ENCODE measurements at places on chromosomes 3 and 15.

GRCh38 chr3:28042707-28043106 is 198.7 kb upstream of the CMC1 start:
- DNase-seq, result no peak

- peak; percentile 62 for DNase-seq
Measured at GRCh38 chr3:111069974-111070771, 1.4 kb upstream of the NECTIN3 start.

GRCh38 chr3:42532229-42532628 is 29.8 kb downstream of the VIPR1 start:
- no peak for DNase-seq

DNA sequence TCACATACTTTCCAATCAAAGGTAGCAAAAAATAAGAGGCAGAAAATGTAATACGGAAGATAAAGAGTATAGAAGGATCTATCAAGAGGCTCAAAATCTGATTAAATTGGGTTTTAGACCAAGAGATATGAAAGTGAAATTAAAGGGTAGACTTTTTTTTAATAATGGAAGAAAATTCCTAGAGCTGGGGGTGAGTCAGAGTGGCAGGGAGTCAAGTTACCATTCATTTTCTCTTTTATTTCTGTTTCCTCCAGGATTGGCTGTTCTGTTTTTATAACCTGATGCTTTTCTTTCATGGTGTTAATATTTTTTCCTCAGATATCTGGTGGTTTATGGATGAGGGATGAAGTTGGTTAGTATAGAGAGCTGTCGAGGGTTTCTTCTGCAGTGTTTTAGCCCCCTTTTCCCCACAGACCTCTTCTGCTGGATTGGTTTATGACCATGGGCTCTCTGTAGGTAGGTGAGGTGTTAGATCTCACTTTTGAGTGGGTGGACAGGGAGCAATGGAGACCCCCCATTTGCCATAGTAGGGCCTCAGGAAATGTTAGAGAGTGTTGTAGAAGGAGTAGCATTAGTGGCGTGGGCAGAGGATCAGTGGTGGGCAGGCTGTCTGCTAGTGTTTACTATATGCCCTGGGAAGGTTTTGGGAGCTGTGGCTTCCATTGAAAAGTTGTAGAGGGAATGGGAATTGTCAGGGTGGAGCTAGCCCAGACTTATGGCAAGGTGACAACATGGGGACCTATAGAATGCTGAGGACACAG is 201.6 kb upstream of the GOLGA6L4 start:
- DNase-seq, result no peak

- DNase-seq, result no peak
Measured at GRCh38 chr3:13161021-13161759, 88.0 kb upstream of the IQSEC1 start.

DNA sequence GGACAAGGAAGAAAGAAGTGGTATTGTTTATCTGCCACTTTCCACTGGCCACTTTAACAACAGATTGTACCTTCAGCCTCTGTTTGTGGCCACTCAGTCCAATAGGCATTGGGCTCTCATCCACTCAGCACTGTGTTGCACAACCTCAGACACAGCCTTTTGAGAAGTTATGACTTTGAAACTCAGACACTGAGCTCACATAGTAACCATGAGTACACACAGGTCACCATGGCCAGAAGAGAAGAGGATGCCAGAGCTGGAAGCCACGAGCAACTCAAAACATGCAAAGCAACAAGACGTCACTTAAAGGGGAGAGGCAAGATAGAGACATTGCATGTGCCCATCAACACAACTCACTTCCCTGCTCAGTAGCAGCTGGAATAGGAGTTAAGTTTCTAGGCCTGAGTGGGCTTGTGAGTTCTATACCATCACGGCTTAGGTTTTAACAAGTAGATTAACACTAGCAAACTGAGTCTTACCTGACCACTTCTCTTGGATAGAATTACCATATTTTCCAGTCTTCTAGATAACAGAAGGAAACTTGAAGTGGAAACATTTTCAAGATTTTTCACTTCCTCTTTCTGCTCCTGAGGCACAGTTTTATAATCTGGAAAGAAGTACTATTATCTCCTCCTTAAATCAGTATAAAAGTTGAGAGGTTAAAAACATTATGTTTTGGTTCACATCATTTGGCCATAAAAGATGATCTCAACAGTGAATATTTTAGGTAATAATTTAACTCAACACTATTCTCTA is 103.5 kb downstream of the IMPG2 start:
- no peak for DNase-seq

DNA sequence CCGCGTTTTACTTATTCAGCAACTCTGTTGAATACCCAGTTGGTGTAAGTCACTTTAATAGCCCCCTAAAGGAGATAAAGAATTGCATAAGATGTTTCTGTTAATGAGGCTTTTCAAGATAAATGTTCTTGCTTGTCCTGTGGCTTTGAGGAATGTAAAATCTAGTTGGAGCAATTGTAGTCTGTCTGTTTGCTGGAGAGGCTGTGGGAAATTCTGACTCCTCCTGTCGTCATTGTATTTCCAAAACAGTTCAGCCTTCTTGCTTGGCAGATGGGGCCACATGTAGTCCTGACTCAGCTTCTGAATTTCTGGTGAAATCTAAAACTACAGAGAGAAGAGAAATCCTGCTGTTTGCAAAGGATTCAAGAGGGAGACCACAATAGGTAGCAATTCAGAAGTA is 114.4 kb downstream of the RYR3 start:
- DNase-seq, result no peak

GRCh38 chr3:12557473-12558100 is 700 bp downstream of the MKRN2 start:
- DNase-seq, result peak; percentile 19

DNA sequence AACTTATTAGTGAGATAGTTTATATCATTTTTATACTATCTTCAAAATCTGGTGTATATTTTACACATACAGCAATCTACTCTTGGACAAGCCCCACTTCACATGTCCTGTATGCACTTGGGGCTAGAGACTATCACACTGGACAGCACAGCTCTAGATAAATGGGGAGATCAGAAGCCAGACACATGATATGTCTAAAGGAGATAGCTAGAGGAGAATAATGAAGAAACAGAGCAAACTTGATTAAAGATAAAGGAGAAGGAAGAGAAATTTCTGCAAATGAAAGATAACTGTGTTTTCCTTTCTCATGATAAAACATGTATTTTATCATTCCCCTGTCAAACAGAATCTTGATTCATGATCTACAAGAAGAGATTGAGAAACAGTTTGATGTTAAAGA is 13.0 kb downstream of the CPA3 start:
- DNase-seq, result no peak
